Right atrium auricular region (tissue), 2 donors: ENCODE measurements at places on chromosomes 1 and 21. TPM values are rescaled to one million over a fixed set of nuclear protein-coding genes. Genes with fewer than 3 reads are reported as not detected.

DNA sequence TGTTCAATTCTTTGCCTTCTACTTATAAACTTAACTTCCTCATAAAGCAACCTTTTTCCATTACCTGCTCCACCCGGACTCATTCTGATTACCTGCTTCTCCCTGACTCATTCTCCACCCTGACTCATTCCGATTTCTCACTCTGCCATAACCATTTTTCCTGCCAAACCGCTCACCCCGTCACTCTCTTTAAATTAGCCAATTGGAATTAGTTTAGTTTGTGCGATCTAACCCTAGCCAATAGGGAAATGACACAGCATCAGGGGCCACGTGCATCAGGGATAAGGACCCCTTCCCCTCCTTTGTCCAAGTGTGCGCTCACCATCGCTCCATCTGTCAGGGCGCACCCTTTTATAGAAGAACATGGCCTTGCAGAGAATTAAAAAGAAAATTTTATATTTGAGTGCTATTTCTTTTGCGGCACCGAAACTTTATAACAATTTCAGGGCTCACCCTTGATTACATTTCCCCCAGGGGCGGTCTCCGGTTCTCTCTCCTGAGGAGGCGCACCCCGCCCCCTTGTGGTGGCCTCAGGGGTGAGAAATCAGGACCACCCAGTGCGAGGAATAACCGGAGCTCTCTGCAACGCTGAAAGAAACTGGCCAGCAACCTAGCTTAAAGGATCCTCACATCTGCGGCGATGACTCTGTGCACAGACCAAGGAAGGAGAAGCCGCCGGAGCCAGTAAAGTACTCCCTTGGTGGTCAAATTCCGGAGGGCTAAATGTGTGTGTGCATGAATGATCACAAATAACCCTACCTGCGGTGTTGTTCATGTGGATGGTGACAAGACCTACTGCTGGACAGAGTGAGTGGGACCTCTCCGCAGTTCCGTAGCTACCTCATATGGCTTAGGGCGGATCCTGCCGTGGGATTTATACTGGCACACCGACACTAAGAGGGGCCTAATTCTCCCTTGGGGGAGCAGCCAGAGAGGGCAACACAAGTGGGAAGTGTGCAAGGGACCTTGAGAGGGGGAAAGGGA, 30.3 kb upstream of the CBR3 start:
- DNase-seq, result no peak

GRCh38 chr1:31393463-31393862, 19.6 kb upstream of the SERINC2 start:
- no peak for DNase-seq

GRCh38 chr1:30420519-30421050, 302.8 kb downstream of the MATN1 start:
- peak; percentile 38 for DNase-seq

GRCh38 chr1:19062258-19063029, 106.0 kb upstream of the IFFO2 start:
- no peak for DNase-seq

DNA sequence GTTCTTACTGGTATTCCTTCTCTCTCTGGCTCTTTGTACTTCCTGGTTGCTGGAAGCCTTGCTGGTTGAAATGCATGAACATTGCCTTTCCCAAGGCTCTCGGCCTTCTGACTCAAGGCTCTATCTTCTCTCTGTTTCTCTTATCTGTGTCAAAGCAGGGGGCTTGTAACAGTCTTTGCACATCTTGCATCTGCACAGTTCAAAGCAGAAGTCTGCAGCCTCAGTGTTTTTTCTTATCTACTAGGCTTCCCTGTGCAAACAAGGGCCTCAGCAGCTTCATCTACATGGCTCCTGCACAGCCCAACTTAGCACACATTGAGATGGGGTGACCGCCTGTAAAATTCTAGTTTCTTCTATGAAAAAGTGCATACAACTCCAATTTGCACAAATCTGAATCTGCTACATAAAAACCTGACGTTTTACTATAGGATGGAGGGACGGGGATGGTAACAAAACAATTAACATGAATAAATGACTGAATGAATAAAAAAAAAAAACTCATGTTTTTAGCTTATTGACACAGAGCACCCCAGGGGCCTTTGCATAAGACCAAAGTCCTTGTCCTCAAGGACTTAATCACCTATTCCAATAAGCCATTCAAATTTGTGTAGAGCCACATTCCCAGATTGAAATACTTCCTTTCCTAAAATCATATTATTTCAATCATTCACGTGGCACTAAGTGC, 458.3 kb downstream of the LMO4 start:
- no peak for DNase-seq

DNA sequence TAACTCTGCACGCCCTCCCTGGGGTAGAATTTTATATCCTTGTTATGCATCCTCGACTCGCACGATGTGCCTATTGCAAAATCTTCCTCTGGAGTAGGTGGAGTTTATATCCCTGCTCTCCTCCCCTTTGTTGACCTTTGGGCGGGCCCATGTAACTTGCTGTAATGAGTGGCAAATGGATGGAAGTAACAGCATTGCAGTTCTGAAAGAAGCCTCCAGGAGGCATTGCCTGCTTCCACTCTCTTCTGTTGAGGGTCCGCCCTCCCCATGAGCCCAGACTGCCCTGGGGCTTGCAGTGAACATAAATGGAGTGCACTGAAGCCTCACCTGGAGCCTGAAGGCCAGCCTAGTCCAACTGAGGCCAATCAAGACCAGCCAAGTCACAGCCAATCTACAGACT, 62.2 kb upstream of the GRIK3 start:
- DNase-seq, result no peak

DNA sequence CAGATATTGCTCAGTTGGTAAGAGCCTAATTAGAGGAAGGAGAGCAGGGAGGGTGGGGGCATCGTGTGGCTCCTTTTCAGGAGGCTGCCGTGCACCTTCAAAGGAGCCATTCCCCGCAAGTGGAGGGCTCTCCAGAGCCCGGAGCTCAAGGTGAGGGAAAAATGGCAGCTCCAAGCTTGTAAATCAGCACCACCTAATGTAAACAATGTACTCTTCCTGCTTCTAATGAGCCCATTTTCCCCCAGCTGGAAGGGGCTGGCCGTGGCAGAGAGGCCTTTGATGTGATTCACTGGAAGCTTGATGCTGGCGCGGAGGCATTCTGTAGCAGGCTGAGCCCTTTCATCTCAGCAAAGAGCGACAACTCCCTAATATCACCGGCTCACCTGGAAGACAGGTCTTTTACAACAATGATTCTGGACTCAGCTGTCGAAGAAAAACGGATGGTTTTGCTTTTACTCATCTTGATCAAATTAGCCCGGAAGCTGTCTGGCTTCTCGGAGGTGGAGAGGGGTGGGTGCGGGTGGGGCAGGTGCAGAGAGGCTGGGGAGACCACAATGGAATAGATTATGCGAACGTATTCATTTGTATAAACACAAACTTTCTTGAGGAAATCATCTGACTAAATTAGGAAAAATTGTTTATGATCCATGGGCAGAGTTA, 112.5 kb downstream of the RRAGC start:
- no peak for DNase-seq

DNA sequence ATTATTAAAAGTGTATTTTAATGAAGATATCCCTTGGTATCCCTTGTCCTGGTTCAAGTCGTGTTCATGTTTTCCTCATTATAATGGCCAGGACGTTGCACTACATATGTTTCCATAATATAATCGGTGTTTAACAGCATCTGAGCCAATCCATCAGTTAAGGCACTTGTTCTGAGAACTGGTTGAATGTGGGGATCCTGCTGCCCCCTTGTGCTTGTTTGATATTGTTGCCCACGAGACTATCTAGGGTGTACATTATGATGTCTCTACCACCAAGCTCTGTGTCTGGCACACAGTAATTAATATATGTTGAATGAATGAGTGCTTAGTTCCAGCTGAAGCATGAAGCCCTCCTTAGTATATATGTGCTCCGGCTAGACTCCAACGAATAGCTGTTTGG, 193.0 kb downstream of the CACNA1E start:
- DNase-seq, result no peak

The C1orf53 gene
- total RNA-seq, result 12.1 TPM

The LYPLAL1 gene
- 35.9 TPM for total RNA-seq
